ENCODE measurements at places on chromosomes 2 and 18.

GRCh38 chr2:197707316-197708213 lies 2.4 kb downstream of the MARS2 start:
- DNase-seq = no peak

- DNase-seq = no peak
These were observed 16.5 kb downstream of the STARD7 start for GRCh38 chr2:96191937-96192670.

DNA sequence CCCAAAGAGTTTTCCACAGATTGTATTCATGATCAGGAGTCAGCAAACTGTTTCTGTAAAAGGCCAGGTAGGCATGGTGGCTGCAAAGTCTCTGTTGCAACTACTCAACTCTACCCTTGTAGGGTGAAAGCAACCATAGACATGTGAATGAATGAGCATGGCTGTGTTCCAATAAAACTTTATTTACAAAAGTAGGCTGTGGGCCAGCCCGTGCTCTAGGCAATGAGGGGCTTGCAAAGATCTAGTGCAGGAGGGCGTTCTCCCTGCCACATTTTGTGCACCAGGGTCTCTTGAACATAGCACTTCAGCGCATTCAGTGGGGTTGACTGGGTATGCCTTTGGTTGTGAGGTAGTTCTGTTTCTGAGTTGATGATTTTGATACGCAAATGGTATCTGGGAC lies 85.8 kb downstream of the ST6GAL2 start:
- DNase-seq = no peak

DNA sequence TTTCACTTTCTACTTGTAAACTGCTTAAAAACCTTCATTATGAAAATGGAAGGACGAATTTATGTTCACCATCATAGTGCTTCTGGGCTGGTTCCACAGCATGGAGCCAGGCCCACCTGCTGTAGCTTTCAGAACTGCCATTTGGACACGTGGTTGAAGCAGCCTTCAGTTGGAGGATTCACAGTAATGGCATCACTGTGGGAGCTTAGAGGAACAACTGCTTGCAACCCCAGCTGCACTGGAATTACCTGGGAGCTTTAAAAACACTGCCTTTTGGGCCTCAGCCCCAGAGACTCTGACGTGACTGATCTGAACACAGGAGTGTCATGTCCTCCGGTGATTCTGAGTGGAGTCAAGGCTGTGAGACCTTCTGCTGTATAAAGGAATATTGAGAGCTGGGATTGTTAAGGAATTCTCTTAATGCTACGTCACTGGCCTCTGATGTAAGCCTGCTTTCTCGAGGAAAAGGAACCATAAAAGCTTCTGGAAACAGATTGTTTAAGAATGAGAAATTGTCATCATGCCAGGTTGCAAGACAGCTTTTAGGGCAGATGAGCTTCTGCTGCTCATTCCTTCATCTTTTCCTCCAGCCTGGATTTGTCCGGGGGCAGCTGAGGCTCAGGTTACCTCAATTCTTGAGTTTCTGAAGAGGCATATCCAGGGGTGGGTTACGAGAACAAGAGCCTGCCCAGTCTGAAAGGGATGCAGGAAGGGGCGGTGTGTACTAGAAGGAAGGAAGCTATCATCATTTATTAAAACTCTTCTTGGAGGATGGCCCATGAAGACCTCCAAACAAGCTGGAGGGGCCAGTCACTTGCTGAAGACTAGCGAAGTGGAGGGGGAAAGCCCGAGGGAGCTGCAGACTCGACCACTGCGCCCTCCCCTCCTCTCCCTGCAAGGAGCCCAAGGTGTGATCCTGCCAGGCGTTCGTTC lies 1.3 kb upstream of the IL1R1 start:
- DNase-seq = no peak

DNA sequence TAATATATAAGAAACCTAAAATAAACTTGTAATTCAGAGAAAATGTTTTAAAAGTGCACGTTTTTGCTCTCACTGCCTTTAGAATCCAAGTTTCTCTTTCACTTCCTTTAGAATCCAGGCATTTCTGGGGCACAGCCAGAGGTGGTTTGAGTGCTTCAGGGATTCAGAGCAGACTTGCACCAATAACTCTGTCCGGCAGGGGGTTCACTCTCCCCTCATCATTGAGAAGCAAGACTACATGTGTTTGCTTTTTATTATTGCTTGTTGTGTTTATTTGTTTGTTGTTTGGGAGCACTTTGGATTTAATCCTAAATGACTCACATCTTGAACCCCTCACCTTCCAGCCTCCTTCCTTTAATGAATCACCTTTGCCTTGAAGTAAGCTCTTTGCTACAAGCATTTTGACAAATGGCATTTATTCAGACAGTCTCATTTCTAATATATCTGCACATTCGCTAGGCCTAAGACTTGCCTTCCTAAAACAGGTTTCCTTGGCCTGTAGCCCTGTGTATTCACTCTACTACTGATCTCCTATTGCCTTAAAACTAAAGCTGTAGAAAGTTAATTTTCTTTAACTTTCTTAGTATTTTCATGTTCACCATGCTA lies 233.5 kb upstream of the ATP5MC3 start:
- no peak for DNase-seq

DNA sequence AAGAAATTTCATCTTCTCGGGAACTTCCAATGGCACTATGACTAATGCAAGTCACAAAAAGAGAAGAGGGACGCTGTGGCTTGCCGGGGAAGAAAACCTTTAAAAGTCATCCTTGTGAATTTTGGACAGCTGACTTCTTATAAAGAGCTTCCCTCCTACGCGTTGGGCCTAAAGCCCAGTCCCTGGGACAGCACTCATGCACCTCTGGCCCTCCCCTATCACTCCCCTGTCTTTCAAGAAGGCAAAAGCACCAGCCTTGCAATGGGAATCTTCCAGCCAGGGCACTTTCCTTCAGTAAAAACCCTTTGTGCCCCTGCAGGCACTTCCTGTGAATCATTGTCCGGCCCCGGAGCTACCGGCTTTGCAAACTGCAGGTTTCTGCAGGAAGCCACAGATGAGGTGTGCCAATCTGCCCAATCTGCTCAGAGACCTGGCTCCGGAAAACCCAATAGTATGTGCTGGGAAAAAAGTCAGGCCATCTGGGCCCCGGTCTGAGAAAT lies 7.1 kb downstream of the MREG start:
- DNase-seq = peak; percentile 43

- DNase-seq = no peak
These were observed 152.3 kb downstream of the KCNE4 start for GRCh38 chr2:223203971-223204929.

- no peak for DNase-seq
These were observed 91.2 kb upstream of the DNER start for GRCh38 chr2:229805559-229805958.
